ENCODE measurements at places on chromosomes 7 and 10. TPM values are rescaled to one million over a fixed set of nuclear protein-coding genes. Genes with fewer than 3 reads are reported as not detected.

FAM25C gene
- total RNA-seq: not detected

SPDYE2B gene
- total RNA-seq: not detected

KAZALD1 gene
- total RNA-seq: 24.9 TPM

GIGYF1 gene
- total RNA-seq: 25.9 TPM

Measured in PC-3 (cell line).